ENCODE measurements at places on chromosomes 7 and 10. TPM values are rescaled to one million over a fixed set of nuclear protein-coding genes. Genes with fewer than 3 reads are reported as not detected.

Gene C10orf62
- 1.2 TPM for total RNA-seq

Gene MBL2
- total RNA-seq = not detected

Gene DNAJC12
- total RNA-seq = 2.0 TPM

Gene PYROXD2
- total RNA-seq = 22.8 TPM

Gene CACNB2
- 3.3 TPM for total RNA-seq

Gene GSTK1
- 149 TPM for total RNA-seq

Gene RAMP3
- total RNA-seq = 108 TPM

Gene GIMAP8
- total RNA-seq = 12.9 TPM

Gene IFIT3
- total RNA-seq = 7.2 TPM

Data from tibial nerve (tissue), 4 donors.